T-cell (primary cell): ENCODE measurements at places on chromosomes 1 and 21.

DNA sequence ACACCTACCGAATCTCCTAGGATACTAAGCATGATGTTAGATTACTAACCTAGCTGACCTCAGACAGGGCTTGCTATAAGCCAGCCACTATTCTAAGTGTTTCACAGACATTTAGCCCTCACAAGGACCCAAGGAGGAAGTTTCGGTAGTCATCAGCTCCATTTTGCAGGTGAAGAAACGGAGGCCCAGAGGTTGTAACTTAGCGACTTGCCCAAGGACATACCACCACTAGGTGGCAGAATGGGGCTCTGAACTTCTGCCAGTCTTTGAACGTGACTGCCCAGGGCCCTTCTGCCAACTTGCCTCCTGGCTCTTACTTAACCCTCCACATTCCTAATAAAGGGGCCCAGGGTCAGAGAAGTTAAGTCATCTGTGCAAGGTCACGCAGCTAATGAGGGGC is 283.5 kb downstream of the C1orf94 start:
- no peak overlapping the region for H3K27ac ChIP-seq
- H3K27me3 ChIP-seq, result peaks cover 16% of the 10 kb centered on the region
- H3K4me1 ChIP-seq, result no peaks in the 10 kb centered on the region
- H3K4me3 ChIP-seq, result no peak overlapping the region

- H3K27me3 ChIP-seq, result peaks cover 17% of the 10 kb centered on the region
- no peak overlapping the region for H3K27ac ChIP-seq
- no peak for DNase-seq
- H3K4me1 ChIP-seq, result no peaks in the 10 kb centered on the region
Measured at GRCh38 chr21:31804008-31804394, 68.8 kb upstream of the HUNK start.

GRCh38 chr21:41769521-41769920 is 2.7 kb upstream of the RIPK4 start:
- H3K4me3 ChIP-seq, result no peak overlapping the region
- H3K27ac ChIP-seq, result no peak overlapping the region
- peaks cover 74% of the 10 kb centered on the region for H3K27me3 ChIP-seq
- no peak for DNase-seq
- no peaks in the 10 kb centered on the region for H3K36me3 ChIP-seq

DNA sequence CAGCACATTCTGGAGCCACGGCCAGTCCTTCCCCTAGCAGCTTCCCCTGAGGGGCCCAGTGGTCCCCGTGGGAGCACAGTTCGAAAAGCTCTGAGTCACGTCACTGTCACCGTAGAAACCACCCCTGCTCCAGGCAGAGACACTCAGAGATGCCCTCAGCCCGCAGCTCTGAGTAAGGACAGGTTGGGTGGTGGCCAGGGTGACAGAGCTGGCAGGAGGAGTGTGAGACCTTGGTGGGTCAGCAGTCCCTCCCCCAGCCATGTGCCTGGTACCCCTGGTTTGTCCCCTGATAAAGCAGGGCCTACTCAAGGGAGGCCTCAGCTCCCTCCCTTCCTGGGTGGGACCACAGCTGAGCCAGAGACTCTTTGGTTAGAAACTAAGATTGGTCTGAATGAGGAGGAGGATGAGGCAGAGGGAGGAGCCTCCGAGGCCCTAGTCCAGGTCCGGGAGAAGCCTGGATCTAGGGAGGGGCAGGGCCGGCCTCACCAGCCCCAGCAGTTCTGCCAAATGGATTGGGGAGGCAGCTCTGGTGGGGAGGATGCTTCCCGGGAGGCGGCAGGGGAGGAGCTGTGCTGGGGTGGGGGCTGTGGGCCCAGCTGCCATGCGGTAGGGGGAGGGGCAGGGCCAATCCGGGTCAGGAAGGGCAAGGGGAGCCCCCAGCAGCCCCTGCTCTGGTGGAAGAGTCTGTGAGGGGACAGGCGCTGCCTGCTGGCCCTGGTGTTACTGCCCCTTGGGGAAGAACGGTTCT is 55.2 kb downstream of the SLC9A1 start:
- H3K36me3 ChIP-seq, result peaks cover 8% of the 10 kb centered on the region
- no peak overlapping the region for H3K27ac ChIP-seq
- no peaks in the 10 kb centered on the region for H3K27me3 ChIP-seq
- no peaks in the 10 kb centered on the region for H3K4me1 ChIP-seq

DNA sequence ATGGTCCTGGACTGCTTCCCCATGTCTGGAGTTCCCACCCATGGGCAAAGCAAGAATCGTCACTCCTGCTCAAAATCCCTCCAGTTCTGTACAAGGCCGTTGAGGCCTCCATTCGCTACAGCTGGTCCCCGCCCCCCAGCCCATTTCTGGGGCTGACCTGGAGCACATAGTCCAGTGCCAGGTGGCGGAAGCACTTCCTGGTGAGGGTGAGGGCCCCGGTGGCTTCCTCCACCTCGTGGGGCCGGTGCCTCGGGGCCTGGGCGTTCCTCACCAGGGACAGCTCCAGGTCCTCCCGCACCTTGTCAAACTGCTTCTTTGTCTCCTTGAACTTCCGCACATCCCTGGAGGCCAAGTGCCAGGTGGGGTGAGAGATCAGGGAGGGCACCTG is 7.4 kb downstream of the ACAP3 start:
- no peak overlapping the region for H3K4me3 ChIP-seq
- peaks cover 16% of the 10 kb centered on the region for H3K4me1 ChIP-seq
- peaks cover 2% of the 10 kb centered on the region for H3K36me3 ChIP-seq
- H3K27me3 ChIP-seq, result no peaks in the 10 kb centered on the region
- no peak overlapping the region for H3K27ac ChIP-seq

DNA sequence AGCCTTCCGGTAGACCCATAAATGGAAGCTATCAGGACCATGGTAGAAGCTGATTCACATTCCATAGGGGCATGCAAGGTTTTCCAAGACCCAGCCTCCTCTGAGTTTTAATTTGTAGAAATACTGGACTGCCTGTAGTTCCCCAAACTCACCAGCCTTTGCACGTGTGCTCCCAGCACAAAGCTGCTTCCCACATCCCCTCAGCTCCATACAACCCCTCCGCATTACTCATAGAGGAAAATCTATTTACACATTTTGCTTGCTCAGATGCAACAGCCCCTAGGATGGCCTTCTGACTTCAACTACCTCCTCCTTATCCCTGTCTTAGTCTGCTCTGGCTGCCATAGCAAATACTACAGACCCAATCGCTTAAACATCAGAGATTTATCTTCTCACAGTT is 336.2 kb downstream of the SETD4 start:
- H3K4me1 ChIP-seq, result no peaks in the 10 kb centered on the region
- no peak overlapping the region for H3K4me3 ChIP-seq
- DNase-seq, result no peak

DNA sequence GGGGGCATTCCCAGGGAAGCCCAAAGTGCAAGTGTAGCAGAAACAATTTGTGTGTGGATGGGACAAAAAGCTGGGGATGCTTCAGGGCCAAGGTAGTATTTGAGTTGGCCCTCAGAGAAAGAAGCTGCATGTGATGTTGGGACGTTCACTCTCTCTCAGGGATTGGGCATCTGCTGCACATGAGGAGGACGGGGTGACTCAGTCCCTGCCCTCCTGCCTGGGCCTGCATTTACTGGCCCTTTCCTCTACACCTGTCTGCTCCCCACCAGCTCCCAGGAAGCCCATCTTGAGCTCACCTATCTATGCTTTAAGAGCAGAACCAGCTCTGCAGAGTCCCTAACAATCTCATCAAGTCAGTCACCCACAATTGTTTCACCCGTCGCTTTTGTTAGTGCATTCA is 23.5 kb upstream of the MPZL1 start:
- H3K27ac ChIP-seq, result no peak overlapping the region
- no peaks in the 10 kb centered on the region for H3K4me1 ChIP-seq
- H3K36me3 ChIP-seq, result peaks cover 96% of the 10 kb centered on the region
